Activated T-helper 17 cell treated with anti-CD3 and anti-CD28 coated beads, Interleukin-2, amount 50 U/mL, for 72 hours (primary cell): ENCODE measurements at places on chromosomes 13 and 19.

GRCh38 chr19:21143854-21144253 lies 2.0 kb downstream of the ZNF431 start:
- ATAC-seq: peak; percentile 25

DNA sequence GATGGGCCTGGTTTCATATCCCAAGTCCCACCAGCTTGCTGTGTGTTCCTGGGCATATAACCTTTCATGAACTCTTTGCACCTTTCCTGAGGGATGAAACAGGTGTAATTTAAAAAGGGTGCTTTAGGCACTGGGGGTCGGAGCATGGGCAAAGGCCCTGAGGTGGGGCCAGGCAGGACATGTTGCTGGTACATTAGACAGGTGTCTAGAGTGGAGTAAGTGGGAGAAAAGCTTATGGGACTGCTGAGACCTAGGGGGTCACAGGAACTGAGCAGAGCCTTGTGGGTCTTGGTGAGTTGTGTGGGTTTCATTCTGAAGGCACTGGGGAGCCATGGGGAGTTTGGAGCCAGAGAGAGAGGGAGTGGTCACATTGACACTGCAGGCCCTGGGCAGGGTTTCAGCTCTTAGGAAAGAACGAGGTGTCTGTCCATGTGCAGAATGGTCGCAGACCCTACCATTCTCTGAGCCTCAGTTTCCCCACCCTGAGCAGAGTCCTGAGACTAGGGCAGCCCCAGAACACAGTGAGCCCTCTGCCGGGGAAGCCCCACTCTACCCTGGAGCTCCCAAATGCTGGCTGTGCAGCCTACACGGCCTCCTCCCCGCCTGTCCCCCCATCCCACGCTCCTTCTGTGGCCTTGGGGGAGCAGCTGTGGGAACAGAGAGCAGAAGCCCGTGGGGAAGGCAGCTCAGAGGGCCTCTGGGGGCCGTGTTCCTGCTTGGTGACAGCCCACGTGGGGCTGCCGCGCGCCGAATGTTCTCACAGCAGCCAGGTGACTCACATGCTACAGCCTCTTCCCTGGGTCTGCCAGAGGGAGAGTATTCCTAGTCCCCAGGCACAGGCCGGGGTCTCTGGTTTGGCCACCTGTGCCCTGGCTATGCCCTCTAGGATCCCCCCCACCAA lies 7.3 kb upstream of the HOMER3 start:
- no peak for ATAC-seq

- ATAC-seq: peak; percentile 80
Measured at GRCh38 chr13:40315416-40316064, 350.9 kb downstream of the FOXO1 start.

DNA sequence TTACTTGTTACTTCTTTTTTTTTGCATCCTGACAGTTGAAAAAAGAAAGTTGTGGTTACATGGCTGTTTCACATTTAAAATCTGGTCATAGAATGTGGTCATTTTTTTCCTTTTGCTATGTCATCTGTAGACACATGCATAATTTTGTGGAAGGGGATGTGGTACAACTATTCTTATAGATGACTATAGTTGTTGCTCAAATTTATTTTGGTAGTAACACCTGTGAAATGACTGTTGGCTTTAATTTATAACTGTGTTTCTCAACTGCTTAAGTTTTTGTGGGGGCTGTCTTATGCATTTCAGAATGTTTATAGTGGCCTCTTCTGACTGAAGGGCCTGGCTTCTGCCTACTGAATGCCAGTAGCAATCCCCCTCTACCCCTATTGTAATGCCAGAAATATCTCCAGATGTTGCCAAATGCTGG lies 130.5 kb downstream of the PAN3 start:
- peak; percentile 98 for ATAC-seq

DNA sequence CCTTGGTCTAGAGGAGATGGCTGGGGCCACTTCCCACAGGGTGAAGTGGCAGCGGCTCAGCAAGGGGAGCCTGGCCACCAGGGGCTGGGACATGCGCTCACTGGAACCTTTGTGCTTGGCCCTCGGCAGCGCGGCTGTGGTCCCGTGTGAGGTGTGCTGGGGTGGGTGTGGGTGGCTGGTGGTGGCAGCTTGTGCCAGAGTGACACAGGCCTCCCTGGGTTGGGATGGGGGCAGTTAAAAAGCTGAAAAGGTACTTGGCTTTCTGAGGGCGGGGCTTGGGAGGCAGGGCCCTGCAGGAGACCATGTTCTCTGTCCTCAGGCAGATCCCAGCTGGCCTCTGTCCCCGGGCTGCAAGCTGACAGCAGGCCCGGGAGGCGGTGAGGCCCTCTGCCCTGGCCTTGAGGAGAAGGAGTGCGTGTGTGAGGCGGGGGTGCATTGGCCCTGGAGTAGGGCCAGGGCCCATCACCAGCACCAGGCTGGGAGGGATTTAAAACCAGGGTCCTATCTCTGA lies 17.3 kb downstream of the MPND start:
- ATAC-seq: no peak
